Dermis lymphatic vessel endothelial cell (primary cell): ENCODE measurements at places on chromosomes 16 and 17. TPM values are rescaled to one million over a fixed set of nuclear protein-coding genes. Genes with fewer than 3 reads are reported as not detected.

Gene CTRB1
- not detected in 2 replicates for total RNA-seq

Gene SCNN1B
- total RNA-seq = 14.5 and 26.1 TPM in 2 replicates

Gene CCDC92B
- not detected in 2 replicates for total RNA-seq

Gene MT2A
- 8.3 and 11.2 TPM in 2 replicates for total RNA-seq

Gene FOXJ1
- total RNA-seq = under 0.01 TPM in 1 of 2 replicates, not detected in the other

Gene SRCIN1
- under 0.01 TPM in 1 of 2 replicates, not detected in the other for total RNA-seq

Gene PDILT
- not detected in 2 replicates for total RNA-seq

Gene KRTAP3-1
- not detected in 2 replicates for total RNA-seq

Gene KRTAP4-1
- not detected in 2 replicates for total RNA-seq

Gene RNF222
- not detected in 2 replicates for total RNA-seq

Gene VMO1
- 0.22 and 0.95 TPM in 2 replicates for total RNA-seq
